ENCODE measurements at places on chromosomes 4 and X. TPM values are rescaled to one million over a fixed set of nuclear protein-coding genes. Genes with fewer than 3 reads are reported as not detected.

The SCRG1 gene
- total RNA-seq: not detected

GRCh38 chr4:100348473-100348872, 158.2 kb upstream of the DDIT4L start:
- DNase-seq: no peak

The NLGN3 gene
- 1.9 TPM for total RNA-seq

The IL1RAPL1 gene
- total RNA-seq: not detected

DNA sequence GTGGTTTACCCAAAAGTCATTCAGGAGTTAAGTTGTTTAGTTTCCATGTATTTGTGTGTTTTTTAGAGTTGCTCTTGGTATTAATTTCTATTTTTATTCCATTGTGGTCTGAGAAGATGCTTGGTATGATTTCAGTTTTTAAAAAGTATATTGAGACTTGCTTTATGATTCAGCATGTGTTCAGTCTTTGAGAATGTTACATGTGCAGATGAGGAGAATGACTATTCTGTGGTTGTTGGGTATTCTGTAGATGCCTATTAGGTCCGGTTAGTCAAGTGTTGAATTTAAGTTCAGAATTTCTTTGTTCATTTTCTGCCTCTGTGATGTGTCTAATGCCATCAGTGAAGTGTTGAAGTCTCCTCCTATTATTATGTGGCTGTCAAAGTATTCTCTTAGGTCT, 249.4 kb downstream of the ARHGAP10 start:
- DNase-seq: no peak

The MAGEA2 gene
- not detected for total RNA-seq

GRCh38 chr4:95290702-95291101, 258.1 kb downstream of the UNC5C start:
- no peak for DNase-seq

GRCh38 chrX:9420275-9421265, 44.3 kb upstream of the TBL1X start:
- no peak for DNase-seq

The TLR1 gene
- 103 TPM for total RNA-seq

Data from spleen (tissue), 13 donors.